ENCODE measurements at places on chromosomes 3 and 15.

DNA sequence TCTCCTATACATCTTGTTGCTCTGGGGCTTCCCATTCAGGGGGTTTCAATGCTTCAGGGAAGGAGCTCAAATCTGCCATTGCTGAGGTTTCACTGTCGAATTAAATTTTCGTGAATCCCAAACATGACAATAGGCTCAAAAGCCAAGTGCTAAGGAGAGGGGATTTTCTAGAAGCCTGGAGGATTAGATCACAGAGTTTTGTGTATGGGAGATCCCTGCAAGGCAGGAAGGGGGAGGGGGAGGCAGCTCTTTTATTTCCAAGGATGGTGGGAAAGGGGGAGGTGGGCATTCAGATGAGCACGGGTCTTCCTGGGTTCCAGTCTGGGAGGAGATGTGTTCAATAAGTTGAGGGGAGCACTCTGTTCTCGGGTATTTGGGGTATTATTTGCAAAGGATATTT is 69.9 kb upstream of the DLG1 start:
- DNase-seq = no peak

GRCh38 chr15:69141286-69141701 is 19.1 kb upstream of the GLCE start:
- no peak for DNase-seq

- no peak for DNase-seq
Observed at GRCh38 chr15:68749793-68750192, 70.9 kb downstream of the ANP32A start.

- DNase-seq = no peak
Observed at GRCh38 chr3:178393824-178394223, 142.4 kb upstream of the KCNMB2 start.

- DNase-seq = no peak
Observed at GRCh38 chr3:137105277-137105977, 147.6 kb downstream of the IL20RB start.

DNA sequence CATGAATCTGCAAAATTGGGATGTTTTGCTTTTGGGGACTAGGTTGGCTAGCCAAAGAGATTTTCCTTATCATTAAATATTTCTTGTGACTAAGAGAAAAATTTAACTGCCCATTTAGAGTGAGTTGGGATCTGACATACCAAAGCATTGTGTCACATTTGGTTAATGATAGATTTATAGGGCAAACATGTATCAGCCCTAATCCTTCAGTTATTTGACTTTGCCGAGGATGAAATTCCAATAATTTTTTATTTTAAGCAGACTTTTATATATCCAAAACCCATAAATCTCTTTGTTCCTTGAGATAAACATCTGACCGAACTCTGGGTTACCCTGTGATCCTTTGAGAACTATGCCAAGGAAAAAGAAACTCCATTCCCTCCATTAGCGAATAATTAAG is 218.9 kb downstream of the CDIN1 start:
- DNase-seq = no peak

GRCh38 chr3:56379723-56380287 is 88.5 kb downstream of the ERC2 start:
- DNase-seq = no peak

DNA sequence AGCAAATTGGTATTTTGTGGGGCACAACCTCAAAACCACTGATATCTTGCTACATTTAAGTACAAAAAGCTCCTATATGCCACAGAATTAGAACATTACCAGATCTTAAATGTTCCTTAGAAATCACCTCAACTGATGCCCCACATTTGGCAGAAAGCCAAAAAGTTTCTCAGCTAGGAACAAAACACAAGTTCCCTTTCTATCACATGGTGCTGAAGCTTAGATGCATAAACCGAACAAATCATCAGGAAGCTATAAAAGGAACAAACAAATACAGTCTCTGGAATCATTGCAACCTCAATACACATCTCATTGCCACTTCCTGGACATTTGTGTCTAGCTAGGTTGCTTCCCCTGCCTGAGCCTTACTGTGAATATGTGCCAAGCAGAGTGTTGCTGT is 492.6 kb downstream of the LPP start:
- no peak for DNase-seq

GRCh38 chr3:187914231-187914630 is 169.0 kb upstream of the BCL6 start:
- no peak for DNase-seq

GRCh38 chr3:146468234-146468633 is 1.1 kb downstream of the PLSCR2 start:
- DNase-seq = no peak
